NCI-H2081 treated with DMSO at 0.1 percent for 48 hours (cell line): ENCODE measurements at places on chromosomes 2 and 18.

DNA sequence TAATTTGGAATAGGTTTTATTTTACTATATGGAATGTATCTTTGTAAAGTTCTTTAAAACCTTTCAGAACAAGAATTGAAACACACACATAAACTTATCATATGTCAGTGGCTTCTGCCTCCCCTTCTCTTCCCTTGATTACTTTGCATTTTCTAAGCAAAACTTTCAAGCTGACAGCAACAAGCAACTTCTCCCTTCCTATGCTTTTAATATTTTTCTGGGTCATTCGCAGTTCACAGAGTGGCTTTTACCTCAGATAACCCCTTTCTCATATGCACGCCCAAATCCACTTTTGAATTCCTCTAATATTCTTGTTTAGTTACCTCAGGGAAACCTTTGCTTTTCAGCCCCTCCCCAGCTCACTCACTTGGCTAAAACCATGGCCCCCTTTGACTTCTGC lies 36.7 kb upstream of the CDC42EP3 start:
- no peak for DNase-seq

- DNase-seq: no peak
Measured at GRCh38 chr2:16568998-16569784, 96.4 kb downstream of the CYRIA start.

DNA sequence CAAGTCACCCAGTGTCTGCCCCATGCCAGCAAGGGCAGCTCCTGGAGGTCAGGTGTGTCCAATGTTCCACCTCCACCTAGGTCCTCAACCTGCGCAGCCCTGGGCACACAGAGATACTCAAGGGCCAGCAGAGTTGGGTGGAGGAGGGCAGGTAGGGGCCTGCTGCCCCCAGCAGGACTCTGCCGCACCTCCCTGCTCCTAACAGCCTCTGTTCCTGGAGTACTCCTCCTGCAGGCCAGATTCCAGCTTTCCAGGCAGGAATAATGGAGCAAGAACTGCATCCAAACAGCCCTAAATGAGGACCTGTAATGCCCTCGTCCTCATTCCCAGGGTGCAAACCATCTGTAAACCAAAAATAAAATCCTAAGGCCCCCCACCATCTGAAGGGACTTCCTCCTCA lies 44.4 kb upstream of the ACAA2 start:
- DNase-seq: no peak

DNA sequence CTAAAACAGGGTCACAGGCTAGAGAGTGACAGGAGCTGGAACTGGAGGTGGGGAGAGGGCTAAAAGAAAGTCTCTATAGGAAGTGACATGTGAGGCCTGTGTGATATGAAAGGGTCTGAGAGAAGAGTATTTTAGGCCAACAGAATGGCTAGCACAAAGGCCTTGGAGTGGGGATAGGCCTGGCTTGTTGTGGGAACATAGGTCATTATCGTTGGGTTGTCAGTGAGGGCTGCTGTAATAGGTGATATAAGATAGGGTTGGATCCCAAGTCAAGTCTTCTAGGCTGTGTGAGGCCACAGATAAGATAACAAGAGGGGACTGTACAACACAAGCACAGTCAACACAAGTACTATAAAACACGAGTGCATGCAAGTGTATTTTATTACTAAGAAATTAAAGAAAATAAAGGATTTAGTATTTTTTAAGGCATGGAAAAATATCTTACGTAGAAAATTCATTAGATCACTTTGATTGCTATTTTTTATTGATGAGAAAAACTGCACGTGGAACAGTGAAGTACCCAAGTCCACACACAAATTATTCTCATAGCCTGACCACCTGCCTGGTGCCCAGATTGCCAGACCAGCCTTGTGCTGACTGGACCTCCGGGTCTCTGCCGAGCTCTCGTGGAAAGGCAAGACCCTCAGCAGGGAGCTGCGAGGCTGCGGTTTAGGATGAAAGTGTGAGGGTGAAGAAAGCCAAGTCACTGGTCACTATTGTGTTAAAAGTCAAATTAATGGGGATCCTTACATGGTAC lies 14.1 kb downstream of the LTBP1 start:
- DNase-seq: no peak

GRCh38 chr2:225668606-225669266 lies 269.2 kb downstream of the NYAP2 start:
- peak; percentile 12 for DNase-seq

DNA sequence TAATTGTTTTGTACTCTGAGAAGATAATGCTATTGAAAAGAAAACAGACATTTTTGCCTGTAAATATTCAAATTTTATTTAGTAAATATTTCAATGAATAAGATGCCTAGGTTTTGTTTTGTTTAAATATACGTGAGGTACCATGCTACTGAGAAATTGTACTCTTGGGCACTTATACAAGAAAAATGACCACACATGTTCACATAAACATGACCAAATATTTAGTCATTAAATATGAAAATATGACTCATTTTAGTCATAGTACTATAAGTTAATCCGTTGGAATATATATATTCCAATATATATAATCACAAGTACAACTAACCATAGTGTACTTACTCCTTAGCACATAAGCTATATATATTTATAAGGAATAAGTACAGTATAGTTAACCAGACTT lies 56.7 kb upstream of the ZNF804A start:
- no peak for DNase-seq
